ENCODE measurements at places on chromosomes 2 and 18.

GRCh38 chr2:109294523-109294922 is 165.5 kb downstream of the SH3RF3 start:
- no peak for DNase-seq

GRCh38 chr2:211745295-211746097 is 793.1 kb downstream of the ERBB4 start:
- peak; percentile 3 for DNase-seq

- no peak for DNase-seq
Measured at GRCh38 chr2:55779459-55780421, 86.1 kb upstream of the PNPT1 start.

DNA sequence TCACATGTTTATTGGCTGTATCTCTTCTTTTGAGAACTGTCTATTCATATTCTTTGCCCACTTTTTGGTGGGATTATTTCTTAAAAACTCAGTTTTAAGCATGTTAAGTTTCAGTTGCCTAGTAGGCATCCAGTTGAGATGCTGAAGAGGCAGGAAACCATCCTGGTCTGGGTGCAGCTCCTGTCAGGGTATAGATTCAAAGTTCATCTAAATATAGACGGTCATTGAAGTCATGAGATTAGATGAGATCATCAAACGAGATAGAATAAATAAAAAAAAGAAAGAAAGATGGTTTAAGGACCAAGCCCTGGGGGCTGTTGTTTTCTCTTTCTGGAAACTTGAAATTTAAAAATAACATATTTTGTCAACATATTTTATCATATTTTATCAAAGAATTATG is 9.2 kb upstream of the DNAH7 start:
- DNase-seq, result no peak

DNA sequence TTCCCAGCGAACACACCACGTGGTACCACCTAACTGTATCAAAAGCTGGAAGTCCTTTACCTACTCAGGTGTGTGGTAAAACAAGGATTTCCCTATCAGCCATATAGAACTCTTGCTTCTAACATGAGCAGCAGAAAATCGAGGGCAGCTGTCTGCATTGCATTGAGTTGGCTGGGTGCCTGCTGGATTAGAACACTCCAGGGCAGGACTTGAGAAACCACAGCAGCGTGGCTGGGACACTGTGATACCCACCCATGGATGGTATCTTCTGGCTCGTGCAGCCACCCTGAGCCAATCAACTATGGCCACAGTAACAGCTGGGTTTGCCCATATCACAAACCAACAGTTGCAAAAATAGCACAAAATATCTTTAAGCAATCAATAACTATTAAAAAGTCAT is 188.3 kb downstream of the FBXO15 start:
- no peak for DNase-seq

DNA sequence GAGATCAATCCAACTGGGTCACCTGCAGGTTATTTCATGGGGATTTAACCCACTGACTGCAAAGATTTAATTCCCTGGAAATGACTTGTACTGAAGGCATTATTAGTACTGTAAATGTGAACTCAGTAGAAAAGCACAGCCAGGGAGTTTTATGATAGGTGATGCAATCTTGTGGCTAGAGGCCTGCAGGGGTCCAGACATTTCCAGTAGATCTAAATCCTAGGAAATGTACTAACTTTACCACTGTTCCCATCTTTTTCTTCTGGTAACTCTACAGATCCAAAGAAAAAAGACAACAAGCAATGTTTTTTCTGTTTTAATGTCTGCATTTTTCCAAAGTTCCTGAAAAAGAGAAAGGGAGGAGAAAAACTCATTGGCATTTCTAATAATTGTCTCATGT is 500.1 kb downstream of the ARHGAP15 start:
- DNase-seq, result no peak

GRCh38 chr2:131112529-131112928 is 7.4 kb downstream of the PLEKHB2 start:
- no peak for DNase-seq

DNA sequence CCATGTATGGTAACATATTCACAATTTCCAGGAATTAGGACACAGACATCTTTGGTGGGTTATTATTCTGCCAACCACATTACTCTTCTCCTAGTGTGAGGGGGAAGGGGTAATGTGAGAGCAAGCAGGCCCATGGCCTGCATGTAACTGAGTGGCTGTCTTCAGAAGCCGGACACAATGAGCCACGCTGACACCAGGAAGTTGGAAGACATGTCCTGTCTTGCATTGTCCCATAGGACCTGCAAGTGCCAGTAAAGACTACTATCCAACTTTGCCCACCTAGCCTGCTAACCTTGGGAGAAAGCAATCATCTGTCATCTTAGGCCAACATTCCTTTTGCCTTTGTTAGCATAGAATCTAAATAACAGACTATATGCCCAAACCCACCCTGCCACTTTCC is 86.2 kb upstream of the SH3BP4 start:
- no peak for DNase-seq

- no peak for DNase-seq
Measured at GRCh38 chr2:86143926-86144685, 38.1 kb downstream of the PTCD3 start.

GRCh38 chr2:241728627-241729026 is 5.8 kb upstream of the D2HGDH start:
- no peak for DNase-seq

- DNase-seq, result no peak
Measured at GRCh38 chr2:239391286-239392071, 9.3 kb downstream of the HDAC4 start.

DNA sequence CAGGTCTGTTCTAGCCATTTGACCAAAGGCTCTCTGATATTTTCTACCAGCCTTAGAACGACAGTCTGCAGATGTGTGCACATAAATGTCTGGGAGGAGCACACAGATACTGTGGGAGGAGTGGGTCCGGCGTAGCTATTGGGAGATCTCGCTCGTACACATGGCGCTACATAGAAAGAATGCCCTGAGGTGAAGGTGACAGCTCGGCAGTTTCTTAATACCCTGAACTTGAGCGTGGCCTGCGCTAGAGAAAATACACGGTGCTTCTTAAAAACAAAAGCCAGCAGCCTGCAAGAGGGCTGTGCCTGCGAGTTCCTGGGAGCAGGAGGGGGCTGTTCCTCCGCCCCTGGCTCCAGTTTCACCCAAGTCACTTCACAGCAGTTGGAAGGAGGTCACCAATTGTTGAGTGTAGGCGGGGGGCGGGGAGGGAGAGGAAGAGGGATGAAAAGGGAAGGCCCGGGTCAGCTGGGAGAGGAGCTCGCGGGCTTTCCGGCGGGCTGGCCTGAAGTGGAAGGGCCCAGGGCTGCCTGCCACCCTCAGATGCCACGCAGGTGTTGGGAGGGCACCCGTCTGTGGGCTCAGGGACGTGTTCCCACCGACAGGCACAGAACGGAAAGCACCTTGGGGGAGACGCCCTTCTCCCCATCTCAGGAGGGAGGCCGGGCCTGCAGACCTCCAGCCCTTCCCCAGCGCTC is 124.7 kb upstream of the ZNF516 start:
- no peak for DNase-seq

GRCh38 chr2:129015397-129016285 is 697.0 kb upstream of the HS6ST1 start:
- DNase-seq, result no peak

DNA sequence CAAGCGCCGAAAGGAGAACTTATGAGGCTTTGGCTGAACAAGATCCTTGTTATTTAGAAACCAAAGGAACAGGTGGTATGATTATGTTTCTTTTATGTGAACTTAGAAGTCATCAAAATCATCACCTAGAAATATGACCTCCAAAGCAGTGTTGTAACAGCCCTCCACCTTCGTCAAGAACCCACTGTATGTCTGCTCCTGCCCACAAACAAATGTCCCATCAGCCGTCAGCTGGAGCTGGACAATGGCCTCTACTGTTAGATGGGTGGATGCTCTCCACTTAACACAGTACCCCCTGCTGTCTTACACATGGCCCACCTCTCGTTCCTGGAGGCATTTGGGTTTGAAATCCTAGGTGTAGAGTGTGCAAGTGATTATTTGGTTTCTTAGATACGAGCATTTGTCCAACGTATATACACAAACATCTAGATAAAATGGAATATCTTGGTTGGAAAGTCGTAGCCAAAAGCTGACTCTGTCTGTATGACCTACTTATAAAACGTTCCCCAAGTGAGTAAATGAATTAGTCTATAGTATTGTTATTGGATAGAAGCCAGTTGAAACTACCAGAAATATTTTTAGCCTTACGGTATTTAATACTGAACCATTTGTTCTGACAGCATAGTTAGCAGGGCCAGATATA is 113.0 kb downstream of the CRIM1 start:
- no peak for DNase-seq

DNA sequence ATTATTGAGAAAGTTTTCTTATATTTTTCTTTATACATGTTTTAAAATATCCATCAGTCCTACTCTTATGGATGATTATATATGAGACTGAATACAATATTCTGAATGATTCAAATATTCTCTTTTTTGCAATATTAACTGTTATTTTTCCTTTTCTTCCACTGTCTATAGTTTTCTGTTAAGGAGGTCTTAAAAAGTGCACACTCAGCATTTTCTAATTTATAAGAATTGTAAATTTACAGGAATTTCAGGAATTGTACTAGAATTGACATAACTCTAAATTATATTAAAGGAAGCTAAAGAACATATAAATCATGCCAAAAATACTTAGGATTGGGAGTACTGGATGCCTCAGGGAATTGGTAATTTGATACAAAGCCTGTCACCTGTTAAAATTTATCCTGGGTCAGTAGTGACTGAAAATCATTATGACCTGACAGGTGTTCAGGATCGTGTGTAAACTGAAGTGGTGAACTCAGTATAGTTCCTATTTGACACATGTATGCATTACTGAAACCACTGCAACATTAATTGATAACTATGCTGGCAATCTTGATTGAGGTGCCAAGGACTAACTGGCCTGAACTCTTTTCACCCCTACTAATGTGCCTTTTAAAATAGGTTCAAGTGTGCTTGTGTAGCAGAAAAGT is 30.4 kb downstream of the MSTN start:
- no peak for DNase-seq

DNA sequence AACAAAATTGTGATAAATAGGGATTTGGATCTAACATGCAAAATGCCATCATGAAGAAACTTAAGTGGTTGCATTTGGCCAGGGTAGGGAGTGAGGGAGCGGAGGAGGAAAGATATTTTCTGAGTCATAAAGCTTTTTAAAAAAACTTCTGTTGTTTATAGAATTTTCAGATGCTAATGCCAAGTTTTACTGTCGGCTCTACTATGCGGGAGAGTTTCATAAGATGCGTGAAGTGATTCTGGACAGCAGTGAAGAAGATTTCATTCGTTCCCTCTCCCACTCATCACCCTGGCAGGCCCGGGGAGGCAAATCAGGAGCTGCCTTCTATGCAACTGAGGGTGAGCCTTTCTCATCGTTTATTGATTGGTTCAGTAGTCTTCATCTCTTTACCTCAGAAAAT is 56.0 kb upstream of the PTH2R start:
- DNase-seq, result no peak

DNA sequence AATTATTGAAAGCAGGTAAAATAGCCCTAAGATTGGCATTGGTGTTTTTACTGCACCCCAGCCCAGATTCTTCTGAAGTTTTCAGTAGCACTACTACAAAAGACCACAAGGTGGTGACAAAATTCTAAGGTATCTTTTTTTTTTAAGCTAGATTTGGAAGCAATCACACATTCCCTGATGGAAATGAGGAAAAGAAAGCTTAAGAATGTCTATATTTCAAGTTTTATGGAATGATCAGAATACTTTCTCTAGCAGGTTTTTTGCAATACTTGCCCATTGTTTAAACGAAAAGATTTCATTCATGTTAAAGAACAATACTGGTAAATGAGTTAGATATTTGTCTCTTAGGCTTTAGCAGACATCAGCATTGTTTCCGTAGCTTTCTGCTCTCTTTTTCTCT is 32.1 kb upstream of the ZNF638 start:
- DNase-seq, result no peak
